ENCODE measurements at places on chromosomes 11 and 22.
A peak's percentile ranks its signal among the peaks of the same experiment; 100 is the strongest.

DNA sequence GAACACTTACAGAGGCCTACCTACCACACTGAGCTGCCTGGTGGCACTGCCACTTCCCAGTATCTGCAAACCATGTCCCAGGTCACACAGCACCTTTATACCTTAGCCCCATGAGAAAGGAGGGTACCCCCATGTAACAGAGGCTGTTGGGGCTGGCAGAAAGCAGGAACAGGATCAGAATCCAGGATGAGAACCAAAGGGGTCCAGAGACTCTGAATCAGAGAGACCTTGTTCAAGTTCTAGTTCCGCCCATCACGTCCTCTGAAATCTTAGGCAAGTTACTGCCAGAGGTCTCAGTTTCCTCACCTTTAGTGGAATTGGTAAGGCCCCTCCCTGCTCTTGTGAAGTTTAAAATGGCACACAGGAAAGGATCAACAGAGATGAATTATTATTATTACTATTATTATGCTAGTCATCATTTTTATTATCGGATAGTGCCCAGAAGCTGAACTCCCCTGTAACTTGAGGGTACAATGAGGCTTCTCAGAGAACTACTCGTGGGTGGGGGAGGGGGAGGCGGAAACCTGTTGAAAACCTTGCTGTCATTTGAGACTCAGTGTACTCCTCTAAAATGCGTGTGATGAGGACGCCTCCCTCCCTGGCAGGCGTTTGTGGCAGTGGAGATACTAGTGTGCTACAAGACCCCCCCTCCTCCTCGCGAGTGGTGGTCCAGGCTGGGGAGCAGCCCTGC lies 9.3 kb downstream of the SELENOM start:
- ATAC-seq = no peak

- ATAC-seq = no peak
These were observed 27.5 kb downstream of the KIAA0930 start for GRCh38 chr22:45212992-45213751.

GRCh38 chr11:72233056-72233772 lies 8.6 kb downstream of the INPPL1 start:
- ATAC-seq = no peak

DNA sequence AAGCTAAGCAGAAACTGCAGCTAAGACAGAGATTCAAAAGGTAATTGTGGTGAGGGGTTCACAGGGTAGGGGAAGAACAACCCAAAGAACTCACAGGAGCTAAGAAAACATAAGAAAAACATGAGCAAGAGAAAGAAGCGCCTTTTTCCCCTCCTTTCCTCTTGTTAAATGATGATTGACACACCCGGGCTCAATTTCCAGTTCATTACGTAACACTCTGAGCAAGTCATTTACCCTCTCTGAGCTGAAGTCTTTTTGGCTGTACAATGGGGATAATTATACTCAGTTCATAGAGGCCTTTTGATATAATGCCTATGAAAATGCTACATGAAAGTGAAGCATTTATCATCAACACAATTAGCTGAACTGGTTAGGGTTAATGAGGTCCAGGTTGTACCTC lies 17.2 kb downstream of the LRP4 start:
- ATAC-seq = peak; percentile 33

GRCh38 chr11:35118906-35119305 lies 20.1 kb upstream of the CD44 start:
- no peak for ATAC-seq

DNA sequence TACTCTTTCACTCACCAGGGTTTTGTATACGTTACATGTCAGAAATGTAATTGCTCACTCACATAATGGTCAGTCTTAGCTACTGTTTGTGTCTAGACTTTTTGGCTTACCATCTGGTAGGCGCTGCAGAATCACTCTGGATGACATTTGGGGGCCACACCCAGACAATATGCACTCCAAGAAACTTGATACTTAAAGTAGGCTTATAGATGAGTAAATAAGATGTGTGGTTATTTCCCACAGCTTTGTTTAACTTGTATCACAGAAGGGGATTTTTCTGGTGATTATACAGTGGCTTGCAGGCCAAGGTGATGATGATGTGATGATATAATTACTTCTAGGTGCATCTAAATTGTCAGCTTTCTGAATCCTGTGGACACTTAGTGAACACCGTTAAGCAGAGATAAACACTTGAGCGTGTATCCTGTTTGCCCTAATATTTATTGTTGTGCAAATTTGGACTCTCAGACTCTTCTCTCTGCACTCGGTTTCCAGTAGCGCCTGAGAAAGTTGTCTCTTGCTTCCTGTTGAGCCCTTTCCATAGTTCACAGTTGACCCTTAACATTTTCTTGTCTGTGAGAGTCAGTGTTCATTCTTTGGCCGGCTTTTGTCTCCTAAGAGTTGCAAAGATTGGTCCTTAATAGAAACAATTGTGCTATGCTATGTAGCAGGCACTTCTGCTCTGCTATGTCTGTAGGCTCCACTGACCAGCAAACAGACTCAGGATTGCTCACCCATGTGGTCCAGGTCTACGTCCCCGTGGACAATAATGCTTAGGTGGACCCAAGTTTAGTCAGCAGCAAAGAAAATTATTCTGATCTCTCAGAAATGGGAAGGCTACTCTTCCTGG lies 89.3 kb downstream of the PRR5L start:
- ATAC-seq = no peak

- ATAC-seq = no peak
These were observed 563.2 kb downstream of the TMEM135 start for GRCh38 chr11:87600938-87601337.

GRCh38 chr22:33299245-33299956 lies 241.2 kb upstream of the SYN3 start:
- ATAC-seq = peak; percentile 49

GRCh38 chr11:35348898-35349687 lies 70.3 kb downstream of the SLC1A2 start:
- ATAC-seq = no peak

DNA sequence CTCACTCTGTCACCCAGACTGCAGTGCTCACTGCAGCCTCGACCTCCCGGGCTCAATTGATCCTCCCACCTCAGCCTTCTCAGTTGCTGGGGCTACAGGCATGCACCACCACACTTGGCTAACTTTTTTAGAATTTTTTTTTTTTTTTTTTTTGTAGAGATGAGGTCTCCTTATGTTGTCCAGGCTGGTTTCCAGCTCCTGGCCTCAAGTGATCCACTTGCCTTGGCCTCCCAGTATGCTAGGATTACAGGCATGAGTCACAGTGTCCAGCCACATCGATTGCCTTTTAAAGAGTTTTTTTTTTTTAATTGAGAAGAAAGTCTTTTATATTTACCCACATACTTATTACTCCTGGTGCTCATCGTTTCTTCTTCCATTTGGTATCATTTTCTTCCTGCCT lies 30.0 kb downstream of the PARVG start:
- no peak for ATAC-seq

DNA sequence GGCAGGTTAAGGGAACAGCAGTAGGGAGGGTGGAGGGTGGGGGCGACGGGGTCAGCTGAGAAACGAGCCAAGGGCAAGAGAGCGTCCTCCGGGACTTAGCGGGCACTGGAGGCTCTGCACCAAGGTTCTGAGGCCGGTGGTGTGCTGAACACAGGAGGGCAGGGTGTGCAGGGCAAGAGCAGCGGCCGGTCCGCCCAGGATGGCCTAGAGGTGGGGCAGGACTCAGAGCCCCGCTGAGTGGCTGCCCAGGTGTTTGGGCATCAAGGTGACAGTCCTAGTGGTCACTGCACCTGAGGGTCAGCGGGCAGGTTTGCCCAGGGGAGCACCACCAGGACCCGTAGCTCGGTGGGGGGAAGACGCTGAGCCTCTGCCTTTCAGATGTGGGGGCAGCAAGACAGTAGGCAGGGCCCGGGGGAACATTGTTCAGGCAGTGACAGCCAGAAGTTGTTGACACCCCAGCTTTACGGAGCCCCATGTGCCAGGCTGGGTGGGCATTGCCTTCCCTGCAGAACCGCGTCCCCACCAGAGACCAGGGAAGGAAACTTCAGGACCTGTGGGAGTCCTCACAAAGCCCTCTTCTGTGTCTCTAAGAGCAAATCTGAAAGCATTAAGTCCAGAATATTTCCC lies 4.5 kb upstream of the TTLL8 start:
- ATAC-seq = no peak

- ATAC-seq = no peak
These were observed 88.4 kb upstream of the BID start for GRCh38 chr22:17862646-17863181.

DNA sequence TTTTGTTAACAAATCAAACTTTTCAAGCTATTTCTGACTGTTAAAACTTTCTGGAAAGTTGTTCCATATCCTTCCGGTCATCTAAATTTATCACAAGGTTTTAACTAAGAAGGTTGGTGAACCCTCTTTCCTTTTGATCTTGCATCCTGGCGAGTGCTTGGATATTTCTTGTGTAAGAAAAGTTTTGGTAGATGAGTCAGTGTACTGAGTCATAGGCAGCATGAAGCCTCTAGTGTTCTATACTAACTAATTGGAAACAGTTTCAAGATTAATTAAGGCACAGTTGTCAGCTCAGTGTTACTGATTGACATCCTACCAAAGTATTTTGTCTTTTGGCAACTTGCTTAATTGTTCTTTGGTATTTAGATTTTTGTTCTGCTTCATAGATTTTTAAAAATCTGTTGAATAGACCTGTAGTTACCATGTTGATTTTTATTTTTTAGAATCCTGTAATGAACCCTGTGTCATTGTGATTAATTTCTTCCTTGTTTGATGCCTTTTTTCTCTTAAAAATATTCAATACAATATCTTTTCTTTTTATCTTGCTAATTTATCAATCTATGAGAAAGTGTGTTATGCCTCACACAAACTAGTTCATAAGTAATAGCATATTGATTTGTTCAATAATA lies 38.0 kb downstream of the METTL15 start:
- peak; percentile 88 for ATAC-seq

GRCh38 chr11:129933262-129933661 lies 37.9 kb upstream of the NFRKB start:
- ATAC-seq = no peak

DNA sequence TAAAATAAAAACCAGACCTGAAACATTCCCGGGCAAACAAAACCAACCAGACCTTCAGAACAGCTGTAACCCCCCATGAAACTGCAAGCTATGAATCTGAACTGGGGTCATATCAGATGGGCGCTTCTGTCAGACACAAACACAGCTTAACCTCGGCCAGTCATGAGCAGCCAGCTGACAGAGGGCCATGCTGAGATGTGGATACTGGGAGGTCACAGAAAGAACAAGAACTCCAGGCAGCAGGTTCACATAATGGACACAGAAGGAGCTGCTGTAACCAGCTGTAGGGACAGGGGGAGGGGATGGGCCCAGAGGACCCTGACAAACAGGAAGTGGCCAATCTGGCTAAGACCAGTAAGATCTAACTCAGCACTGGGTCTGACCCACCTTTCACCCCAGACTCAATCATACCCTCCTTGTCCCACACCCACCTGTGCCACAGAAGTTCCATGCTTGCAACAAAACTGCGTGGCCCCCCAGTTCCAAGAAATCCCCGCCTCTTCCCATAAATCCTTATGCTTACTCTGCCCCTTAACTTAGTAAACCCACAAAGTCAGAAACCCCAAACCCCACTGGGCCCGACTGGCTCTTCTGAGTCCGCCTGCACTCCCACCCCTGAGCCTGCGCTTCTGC lies 4.0 kb downstream of the APOL4 start:
- ATAC-seq = no peak

DNA sequence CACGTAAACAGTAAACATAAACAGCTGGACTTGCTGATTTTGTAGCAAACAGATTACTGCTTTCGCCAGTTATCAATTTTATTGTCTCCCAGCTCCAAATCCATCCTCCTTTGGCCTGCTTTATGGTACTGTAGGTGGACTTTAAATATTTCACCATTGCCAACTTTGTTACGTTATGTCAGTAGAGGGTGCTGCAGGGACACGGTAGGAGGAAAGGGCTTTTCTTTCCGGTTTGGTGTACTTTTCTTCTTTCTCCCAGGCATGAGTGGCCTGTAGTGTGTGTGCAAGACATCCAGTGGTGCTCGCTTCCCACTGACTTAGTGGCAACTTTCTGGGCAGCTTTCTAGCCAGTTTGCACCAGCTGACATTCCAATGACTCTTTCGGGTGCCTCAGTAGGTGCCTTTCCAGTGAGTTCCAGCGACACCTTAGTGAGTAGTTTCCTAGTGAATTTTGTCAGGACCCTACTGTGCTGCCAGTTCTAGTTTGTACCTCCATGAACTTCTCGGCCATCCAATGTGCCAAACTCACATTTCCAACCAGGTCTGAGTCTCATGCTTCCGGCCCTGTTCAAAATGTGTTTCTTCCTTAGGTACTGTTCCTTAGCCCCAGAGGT lies 267.6 kb upstream of the TENM4 start:
- ATAC-seq = peak; percentile 57

DNA sequence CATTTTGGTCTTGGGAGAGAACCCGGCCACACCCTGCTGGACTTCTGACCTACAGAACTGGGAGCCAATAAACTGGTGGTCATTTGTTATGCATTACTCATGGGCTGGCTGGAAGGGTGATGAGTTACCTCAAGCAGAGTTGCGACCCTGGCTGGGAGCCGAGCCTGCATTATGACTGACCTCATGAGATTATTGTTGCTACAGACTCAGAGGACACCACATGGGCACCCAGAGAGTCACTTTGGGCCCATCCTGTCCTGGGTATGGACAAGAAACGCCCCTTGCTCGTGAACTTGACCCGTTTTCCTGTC lies 531.7 kb downstream of the TBC1D22A start:
- no peak for ATAC-seq

- ATAC-seq = no peak
These were observed 38.0 kb downstream of the MYH9 start for GRCh38 chr22:36349726-36350125.

GRCh38 chr22:22372086-22372485 lies 127.5 kb downstream of the VPREB1 start:
- ATAC-seq = no peak

GRCh38 chr22:22207845-22208564 lies 36.6 kb upstream of the VPREB1 start:
- peak; percentile 93 for ATAC-seq

DNA sequence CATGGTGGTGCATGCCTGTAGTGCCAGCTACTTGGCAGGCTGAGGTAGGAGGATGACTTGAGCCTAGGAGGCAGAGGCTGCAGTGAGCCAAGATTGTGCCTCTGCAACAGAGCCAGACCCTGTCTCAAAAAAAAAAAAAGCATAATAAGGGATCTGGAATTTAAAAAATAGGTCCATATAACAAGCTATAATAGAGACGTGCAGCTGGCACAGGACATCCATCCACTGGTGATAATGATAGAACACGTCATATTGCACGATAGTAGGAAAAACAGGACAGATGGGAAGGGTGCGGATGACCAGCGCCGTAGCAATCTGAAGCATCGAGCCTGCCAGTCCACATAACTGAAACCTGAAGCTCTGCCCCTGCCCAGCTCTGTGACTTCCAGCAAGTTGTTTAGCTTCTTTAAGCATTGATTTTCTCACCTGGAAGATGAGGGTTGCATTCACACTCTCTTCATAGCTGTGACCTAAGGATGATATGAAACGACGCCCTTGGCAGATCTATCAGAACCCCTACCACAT lies 60.3 kb upstream of the PRODH start:
- ATAC-seq = no peak
